ENCODE measurements at places on chromosomes 5 and 9.

DNA sequence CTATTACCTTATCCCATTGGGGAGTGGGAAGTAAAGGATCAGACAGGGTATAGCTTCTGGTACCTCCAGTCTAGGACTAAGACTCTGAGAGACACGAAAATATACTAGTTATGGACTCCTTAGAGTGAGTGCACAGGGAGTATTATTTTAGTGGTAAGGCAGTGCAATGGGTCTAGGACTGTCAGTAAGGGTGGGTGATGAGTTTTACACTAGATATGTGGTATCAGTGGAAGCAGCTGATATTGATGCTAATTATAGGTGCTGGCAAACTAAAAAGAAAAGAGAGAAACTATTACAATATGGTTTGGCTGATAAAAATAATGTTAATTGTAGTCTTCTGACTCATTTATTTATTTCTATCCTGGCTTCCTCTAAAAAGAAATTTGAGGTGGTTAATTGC, 118.6 kb downstream of the UNC13B start:
- DNase-seq, result no peak

GRCh38 chr5:87400305-87400899, 12.3 kb downstream of the CCNH start:
- peak; percentile 45 for DNase-seq

- no peak for DNase-seq
These were observed 34.1 kb upstream of the PSD2 start for GRCh38 chr5:139761501-139761900.

DNA sequence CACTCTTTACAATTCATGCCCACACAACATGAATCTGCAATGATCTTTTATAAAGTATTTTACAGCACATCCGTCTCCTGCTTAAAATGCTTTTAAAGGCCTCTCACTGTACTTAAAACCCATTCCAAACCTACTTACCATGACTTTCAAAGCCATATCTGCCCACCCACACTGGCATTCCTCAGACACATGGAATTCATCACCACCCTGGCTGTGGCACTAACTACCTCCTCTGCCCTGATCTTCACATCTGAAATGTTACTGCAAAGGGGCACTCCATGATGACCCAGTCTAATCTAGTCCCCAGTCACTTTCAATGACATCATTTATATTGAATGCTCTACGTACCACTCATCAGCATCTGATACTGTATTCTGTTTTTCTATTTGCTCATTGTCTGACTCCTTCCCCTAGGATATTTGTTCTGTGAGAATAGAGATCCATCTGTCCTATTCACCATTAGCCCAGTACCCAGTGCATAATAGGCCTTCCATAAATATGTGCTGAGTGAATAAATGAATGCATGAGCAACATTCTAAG, 193.2 kb upstream of the KIF2A start:
- no peak for DNase-seq

DNA sequence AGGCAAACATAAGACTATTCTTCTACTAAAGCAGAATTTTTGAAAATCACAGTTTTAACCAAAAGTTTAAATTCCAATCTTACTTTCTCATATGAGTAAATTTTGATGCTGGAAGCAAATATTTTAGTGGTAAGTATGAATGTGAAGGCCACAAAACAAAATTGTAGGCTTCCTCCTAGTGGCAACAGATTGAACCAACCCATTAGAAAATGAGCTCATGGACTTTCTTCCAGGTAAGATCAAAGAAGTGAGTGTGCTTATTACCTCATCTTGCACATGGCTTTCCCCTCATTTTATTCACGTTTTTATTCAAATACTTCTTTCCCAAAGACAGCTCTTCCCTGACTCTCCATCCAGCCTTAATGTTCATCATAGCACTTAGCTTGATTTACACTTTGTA, 16.5 kb upstream of the RLN2 start:
- DNase-seq, result no peak

DNA sequence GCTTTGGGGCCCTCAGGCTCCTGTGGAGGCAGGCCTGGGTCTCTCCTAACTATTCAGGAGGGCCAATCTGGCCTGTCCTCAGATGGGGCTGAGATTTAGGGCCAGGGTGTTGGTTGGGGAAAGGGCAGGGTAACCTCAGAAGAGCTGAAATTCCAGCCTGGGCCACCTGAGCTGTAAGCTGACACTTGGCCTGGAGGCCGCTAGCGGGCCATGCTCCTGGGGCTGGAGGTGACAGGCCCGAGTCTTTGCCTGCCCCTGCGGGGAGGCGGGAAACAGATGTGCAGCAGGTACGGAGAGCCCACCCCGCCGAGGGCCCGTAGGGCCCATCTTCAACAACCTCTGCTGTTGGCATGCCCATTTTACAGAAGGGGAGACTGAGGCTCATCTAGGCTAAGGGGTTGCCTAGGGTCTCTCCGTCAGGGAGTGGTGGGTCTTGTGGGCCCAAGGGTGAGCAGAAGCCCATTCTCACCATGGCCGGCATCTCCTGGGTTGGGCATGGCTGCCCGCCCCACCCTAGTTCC, 69.5 kb downstream of the RXRA start:
- no peak for DNase-seq

GRCh38 chr9:71783120-71783523, 14.8 kb upstream of the CEMIP2 start:
- DNase-seq, result no peak

- no peak for DNase-seq
These were observed 13.0 kb upstream of the SUSD3 start for GRCh38 chr9:93045521-93045920.

GRCh38 chr5:123874600-123875201, 362.7 kb downstream of the CSNK1G3 start:
- no peak for DNase-seq

DNA sequence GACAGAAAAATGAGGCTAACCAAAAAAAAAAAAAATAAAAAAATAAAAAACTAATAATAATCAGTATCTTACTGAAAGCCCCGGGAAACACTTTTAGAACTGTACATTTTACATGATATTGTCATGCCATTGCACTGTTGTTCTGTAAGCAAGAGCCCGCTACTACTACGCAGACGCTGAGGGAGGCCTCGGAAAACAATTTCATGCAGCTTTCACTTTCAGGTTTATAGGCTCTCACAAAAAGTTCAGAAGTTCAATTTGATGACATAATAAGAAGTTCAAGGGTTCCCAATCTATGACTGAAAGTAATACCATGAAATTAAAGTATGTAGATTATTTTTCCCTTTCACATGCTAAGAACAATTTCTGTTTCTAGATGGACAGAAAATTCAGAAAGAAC, 318.3 kb upstream of the ITGA1 start:
- DNase-seq, result no peak

- DNase-seq, result no peak
These were observed 312.9 kb downstream of the ARHGEF28 start for GRCh38 chr5:73938938-73939320.

DNA sequence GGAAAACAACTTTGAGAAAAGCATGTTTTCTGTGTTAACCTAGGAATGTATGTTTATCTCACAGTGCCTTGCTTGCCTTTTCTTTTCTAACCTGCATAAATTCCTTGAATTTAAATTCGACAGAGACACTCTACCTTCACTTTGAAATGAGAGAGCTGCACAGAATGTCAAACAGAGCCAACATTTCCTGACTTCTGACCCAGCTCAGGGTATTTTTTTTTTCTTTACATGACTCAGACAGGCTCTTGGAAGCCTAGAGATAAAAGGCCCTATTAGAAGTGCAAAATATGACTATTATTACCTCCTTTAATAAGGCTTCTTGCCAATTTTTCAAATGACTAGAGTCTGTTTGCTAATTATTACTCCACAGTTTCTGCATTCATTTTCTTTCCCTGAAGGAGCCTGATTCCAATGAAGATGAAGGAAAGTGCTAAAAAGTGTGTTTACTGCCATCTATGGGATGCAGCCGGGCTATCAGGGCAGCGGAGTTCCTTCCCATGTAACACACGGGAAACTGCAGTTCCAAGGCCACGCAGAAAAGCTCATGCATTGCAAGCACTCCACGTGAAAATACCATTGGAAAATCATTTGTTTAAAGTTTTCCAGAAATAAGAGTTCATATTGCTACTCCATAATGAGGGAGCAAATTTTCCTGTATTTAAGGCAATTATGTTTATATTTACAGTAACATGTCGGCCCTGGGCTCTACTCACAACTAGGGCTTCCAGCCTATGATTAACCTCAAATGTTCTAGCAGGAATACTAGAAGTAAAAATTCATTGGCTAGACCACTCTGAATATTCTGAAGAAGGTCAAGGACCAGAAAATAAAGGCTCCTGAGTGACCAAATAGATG, 485.6 kb downstream of the ZSWIM6 start:
- DNase-seq, result peak; percentile 15

DNA sequence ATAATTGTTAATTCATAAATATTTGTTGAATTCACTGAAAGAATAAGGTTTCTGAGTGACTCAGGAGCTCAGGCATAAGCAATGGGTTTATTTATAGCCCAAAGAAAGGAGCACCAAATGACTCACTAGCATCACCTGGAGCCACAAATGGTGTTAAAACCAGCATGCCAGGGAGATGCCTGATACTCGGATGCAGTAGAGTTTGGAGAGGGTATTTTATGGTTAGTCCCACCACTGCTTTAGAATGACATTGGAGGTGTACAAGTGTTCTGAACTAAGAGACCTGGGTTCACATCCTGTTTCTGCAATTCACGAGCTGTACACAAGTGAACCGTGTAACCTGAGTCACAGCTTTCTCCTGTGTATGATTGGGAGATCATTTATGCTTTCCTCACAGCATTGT, 25.2 kb downstream of the CCL28 start:
- DNase-seq, result no peak

DNA sequence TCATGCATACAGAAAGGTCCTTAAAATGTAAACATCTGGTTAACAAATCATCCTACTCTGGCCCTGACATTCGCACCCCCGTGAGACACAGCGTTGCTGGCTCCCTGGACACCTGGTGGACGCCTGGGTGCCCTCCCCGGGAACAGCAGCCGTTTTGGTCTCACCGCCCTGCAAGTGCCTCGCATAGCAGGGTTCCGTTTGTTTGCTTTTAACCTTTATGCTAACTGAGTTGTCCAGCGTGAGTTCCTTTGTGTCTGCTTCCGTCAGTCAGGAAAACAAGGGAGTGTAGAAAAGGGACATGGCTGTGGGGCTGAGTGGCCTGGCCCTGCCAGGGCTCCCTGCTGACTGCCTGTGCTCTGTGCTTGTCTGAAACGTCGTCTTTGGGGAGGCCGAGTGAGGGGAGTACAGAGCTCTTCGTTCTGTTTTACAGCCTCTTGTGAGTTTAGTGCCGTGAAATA, 91.8 kb upstream of the CACNA1B start:
- no peak for DNase-seq

- no peak for DNase-seq
These were observed 28.8 kb upstream of the TNFAIP8 start for GRCh38 chr5:119327018-119327417.

- DNase-seq, result no peak
These were observed 41.4 kb downstream of the AUH start for GRCh38 chr9:91320299-91320698.

DNA sequence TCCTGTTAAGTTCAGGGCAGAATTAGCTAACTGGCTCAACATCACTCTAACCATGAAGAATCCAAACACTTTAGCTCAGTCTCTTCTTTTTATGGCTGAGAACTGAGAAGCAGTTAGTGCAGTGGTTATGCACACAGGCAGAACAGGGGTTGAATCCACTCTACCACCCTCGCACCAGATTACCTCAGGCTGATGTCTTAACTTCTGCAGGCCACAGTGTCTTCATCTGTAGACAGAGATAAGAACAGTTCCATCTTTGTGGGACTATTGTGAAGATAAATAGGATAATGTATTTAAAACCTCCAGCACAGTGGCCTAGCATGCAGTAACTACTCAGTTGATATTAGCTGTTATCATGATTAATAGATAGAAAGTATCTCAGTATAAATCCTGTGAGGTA, 54.8 kb downstream of the FAM114A2 start:
- DNase-seq, result no peak

- DNase-seq, result no peak
These were observed 820.5 kb downstream of the PTPRD start for GRCh38 chr9:9792144-9792857.

- DNase-seq, result no peak
These were observed 162.9 kb downstream of the FAM170A start for GRCh38 chr5:119792161-119792799.

- no peak for DNase-seq
These were observed 12.0 kb upstream of the THG1L start for GRCh38 chr5:157719245-157719644.

DNA sequence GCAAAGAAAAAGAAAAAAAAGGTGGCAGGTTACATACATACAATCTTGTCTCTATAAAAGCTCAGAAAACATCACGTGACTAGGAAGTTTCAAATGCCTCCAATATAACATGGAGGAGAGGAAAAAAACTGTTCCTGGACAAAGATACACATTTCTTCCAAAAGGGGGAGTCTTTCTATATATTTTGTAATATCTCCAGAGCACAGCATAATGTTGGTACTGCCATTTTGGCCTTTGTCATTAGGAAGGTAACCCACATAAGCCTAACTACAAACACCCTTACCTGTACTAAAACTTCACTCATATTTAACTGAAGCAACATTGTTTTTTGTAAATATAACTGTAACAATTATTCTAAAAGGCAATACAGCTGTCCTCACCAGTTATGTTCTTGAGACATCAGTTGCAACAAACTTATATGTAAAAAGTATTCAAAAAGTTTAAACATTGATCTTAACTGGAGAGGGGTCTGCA, 1.2 kb upstream of the BTF3 start:
- DNase-seq, result peak; percentile 82

- no peak for DNase-seq
These were observed 138.1 kb downstream of the DIRAS2 start for GRCh38 chr9:90504486-90504885.

DNA sequence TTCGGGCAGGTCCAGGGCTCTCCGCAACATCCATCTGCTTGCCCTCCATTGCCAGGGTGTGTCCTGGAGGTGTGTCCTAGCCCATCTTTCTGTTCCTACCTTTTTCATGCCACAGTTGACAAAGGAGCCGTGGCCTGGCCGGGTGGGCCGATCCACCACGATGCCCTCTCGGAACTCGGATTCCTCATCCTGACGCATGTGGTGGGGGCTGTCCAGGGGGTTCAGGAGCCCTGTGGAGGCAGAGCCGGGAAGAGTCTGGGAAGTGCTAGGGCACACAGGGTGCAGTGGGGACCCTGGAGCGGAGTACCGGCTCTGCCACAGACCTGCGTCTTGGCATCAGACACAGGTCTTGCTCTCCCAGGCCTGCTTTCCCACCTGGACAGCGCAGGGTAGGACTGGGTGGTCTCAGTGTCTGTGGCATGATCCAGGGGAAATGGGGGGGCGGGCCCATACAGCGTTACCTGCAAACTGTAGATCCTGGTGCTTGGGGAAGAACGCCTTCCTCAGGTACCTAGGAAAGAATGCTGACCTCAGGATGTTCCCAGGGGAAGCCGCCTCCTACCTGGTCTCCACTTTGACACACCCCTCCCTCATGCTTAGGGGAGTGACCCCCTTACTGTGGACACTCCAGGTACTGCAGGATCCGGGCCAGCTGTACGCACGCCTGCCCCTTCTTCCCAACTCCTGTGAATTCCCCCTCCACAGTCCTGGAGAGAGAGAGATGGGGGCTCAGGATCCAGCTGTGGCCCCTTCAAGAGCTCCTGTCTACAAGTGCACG, 3.5 kb downstream of the SPOUT1 start:
- DNase-seq, result no peak

All from NCI-H1694 treated with DMSO at 0.1 percent for 48 hours (cell line).